NCI-H526 (cell line): ENCODE measurements at places on chromosomes 6 and 20.

- no peak for DNase-seq
Observed at GRCh38 chr20:41453010-41453950, 86.7 kb upstream of the EMILIN3 start.

DNA sequence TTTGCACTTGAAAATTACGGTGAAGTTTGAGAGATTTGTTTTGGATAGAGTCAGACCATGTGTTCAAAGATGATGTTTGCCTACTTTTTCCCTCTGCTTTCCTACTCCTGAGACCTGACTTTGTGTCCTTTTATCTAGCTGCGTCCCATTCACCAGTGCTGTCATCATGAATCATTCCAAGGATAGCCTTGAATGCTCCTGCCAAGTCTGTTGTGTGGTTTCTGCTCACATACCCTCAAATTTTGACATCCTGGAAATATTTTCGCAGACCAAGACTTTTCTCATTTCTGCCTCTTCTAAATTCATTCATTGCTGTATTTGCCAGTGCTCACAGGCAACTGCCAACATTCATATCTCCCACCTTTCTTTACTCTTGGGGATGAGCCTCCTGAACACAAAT is 175.9 kb upstream of the SCGN start:
- no peak for DNase-seq

- DNase-seq = no peak
Observed at GRCh38 chr6:41408982-41409381, 73.6 kb downstream of the NCR2 start.

GRCh38 chr20:24100370-24101011 is 111.9 kb upstream of the GGTLC1 start:
- DNase-seq = peak; percentile 87

DNA sequence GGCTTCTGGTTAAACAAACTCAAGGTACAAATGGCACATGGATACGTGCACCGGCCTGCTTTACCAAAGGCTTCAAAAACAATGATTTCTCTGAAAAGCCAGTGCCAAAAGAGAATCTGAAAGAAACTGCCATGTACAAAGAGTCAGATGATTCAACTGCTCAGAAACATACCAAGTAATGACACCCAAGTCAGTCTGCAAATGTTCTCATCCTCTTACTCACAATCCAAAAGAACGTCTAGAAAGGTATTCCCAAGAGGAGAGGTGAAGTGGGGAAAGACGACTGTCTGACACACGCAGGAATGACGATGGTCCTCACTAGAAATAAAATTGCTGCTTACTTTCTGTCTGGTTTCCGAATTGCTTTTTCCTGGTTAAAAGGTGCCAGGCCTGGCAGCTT is 52.9 kb downstream of the NFATC2 start:
- no peak for DNase-seq

DNA sequence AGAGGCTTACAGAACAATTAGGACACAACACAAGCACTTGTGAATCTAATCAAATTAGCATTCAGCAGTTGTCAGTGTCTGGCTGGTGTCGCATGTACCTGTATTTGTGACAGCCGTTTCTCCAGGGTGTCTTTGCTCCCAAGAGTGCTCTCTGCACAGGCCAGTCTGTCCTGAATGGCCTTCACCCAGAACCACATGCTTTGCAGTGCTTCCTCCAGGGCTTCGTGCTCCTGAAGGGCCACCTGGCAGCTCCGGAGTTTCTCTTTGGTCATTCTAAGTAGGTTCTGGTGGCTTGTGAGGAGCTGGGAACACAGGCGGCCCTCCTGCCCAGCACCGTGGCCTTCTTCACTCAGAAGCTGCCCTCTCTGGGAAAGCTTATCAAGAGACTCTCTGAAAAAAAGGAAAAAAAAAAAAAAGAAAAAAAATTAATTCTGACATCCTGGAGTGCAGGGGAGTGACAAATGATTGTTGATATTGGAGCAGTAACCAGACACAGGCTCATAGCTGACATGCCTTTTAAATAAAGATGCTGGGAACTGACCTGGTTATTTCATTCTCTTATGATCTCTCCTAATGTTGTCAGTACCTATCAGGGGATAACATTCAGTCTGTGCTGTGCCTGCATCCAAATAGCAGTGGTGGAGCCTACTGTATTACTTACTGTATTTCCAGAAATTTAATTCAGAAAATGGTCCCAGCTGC is 245.8 kb downstream of the SYNE1 start:
- DNase-seq = no peak

DNA sequence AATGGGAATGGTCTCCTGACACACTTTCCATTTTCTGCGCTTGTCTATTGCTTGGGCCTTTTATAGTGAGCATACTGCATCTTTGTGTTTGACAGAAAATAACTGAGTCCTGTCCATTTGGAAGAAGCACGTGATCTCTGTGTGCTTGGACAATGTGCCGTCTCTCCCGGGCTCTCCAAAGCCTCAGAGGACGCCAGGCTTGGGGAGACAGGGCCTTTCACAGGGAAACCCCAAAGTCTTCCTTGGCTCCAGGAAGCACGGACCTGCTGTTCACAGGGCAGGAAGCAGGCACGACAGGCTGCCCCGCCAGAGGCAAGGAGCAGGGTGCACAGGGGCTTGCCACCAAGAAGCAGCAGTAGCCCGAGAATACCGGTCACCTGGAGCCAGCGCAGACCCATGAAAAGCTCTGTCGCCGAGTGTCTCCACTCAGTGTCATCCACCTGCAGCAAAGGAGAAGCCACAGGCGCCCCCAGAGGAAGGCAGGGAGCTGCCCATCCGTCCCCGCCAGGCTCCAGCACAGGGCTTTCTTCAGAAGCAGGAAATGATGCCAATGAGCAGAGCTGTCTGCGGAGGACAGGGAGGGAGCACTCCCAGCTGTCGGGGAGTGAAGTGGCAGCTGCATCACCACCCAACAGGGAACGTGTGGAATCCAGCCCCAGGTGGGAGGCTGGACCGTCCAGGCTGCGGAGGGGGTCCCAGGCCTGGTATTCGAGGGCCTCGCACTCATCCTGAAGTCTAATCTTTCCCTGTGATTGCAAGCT is 135.1 kb downstream of the AGPAT4 start:
- DNase-seq = no peak

- DNase-seq = no peak
Observed at GRCh38 chr6:129029778-129030177, 146.8 kb downstream of the LAMA2 start.

- no peak for DNase-seq
Observed at GRCh38 chr20:39295301-39295700, 333.2 kb downstream of the DHX35 start.

DNA sequence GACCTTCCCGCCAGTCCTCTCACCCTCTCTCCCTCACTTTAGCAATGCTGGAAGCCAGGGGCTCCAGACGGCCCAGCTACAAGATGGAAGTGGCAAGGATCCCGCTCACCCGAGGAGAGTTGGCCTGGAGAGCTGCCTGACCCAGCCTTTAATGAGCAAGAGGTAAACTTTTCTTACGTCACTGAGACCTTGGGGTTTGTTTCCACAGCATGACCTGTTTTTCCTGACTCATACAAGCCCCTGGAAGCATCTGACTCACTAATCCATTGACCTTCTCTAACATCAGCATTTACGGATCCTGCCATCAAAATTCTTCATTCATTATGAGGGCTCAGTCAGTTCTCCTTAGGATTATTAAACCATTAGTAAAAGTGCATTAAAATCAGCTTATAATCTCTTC is 120.4 kb downstream of the MYLK4 start:
- no peak for DNase-seq

GRCh38 chr6:167116109-167116837 is 6.6 kb upstream of the CCR6 start:
- no peak for DNase-seq

- no peak for DNase-seq
Observed at GRCh38 chr20:55175081-55175480, 699.7 kb downstream of the DOK5 start.

- no peak for DNase-seq
Observed at GRCh38 chr20:47223896-47224295, 132.6 kb downstream of the ZMYND8 start.

GRCh38 chr20:44693627-44694026 is 21.5 kb upstream of the CCN5 start:
- DNase-seq = no peak

DNA sequence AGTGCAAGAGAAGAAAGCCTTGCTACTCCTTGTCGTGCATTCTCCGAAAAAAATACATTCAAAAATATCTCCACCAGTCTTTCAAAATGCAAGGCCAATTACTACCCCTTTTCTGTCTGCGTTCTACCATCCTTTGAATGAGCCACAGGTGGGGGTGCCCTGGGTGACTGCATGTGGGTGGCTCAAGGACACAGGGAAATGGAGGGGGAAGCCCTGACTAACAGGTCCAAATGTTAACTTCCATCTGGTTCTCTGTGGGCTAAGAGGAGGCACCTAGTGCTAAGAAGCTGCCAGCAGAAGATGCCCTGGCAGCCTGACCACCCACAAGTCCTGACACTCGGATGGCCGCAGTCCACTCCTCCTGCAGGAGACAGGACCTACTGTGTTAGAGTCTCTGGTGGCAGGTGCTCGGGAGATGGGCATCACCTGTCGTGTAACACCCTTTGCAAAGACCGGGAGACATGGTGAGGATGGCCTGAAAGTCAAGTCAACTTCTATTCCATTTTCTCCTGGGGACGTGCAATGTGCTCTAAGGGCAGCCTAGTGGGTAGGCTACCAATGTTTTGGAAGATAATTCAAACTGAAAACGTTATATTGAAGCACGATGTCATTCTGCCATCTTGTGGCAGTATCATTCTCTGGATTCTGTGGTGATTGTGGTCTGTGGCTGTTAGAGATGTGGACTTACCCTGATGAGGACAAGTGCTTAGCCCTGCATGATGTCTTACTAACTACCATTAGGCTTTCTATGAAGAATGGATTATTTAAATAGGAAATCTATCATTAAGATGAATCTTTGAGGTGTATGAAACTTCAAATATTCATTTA is 27.4 kb upstream of the IGF2R start:
- no peak for DNase-seq

GRCh38 chr6:127186889-127187288 is 68.4 kb downstream of the RSPO3 start:
- peak; percentile 31 for DNase-seq

GRCh38 chr6:20827798-20828197 is 293.5 kb downstream of the CDKAL1 start:
- DNase-seq = no peak

DNA sequence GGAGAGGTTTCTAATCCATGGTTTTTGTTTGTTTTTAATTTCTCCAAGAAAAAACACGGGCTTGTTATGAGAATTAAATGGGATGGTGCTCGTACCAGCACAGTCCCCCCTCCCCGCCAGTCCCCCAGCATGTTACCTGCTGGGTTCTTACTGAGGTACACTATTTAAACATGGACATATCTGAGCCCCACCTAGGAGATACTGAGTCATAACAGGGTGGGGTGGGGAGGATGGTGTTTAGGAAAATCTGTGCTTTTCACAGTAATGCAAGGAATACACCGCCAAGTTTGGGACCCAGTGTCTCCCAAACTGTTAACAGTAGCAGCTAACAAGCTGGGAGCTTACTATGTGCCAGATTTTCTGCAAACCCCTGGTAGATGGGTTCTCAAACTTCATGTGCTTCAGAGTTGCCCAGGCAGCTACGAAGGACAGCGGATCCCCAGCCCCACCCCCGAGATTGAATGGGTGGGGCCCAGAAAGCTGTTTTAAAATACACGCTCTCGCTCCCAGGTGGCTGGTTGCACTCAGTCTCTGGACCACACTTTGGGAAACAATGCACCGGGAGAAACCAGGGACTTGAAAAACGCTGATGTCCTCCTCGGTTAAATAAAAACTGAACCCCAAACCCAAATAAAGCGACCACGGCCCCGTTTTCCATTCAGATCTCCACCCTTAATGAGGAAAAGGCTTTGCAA is 995 bp downstream of the ZFP64 start:
- peak; percentile 65 for DNase-seq

- DNase-seq = peak; percentile 65
Observed at GRCh38 chr20:32563311-32564272, 21.5 kb downstream of the NOL4L start.

- DNase-seq = no peak
Observed at GRCh38 chr6:121645100-121645745, 209.8 kb downstream of the GJA1 start.

DNA sequence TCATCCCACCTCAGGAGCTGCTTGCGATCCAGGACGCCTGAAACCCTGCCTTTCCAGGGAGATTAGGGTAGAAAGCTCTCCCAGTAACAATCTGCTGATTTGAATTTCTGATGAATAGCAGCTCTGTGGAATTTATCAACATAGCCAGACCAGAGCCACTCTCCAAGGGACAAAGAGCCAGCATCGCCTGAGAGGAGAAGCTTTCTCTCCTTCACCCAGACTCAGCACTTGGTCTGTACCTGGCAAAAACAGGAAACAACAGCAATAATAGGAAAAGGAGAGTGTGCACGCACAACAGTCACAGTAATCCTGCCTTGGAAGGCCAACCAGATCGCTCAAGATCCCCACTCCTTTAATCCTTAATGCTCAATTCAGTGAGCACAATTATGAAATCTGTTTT is 22.3 kb upstream of the ROS1 start:
- peak; percentile 79 for DNase-seq

DNA sequence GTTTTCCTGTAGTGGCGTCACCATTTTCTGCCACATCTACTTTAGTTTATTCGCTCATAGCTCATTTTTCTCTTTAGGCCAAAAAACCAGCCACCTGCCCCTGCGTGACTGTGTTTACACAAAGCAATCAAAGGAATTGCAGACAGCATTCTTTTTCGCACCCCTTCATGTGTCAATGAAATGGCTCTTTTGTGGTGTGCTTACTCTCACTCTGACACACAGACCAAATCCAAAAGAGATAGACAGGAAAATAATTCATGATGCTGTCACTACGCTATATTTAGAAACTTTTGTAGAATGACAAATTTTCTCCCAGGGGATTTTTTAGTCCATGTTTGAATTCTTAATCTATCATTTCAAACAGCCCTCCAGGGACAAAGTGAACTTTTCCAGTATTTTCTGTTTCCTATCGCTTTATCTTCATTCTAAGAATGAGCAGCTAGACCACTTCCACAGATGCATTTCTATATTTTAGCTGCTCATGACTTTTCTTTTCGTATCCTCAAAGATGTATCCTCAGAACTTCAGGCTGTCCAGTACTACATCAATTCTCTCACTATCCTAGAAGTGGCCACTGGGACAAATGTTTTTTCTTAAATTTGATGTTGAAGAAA is 37.9 kb upstream of the KHDRBS2 start:
- DNase-seq = no peak

GRCh38 chr20:6037082-6037481 is 16.8 kb downstream of the LRRN4 start:
- DNase-seq = no peak

- DNase-seq = peak; percentile 63
Observed at GRCh38 chr6:26205625-26206574, 118.7 kb downstream of the HFE start.

DNA sequence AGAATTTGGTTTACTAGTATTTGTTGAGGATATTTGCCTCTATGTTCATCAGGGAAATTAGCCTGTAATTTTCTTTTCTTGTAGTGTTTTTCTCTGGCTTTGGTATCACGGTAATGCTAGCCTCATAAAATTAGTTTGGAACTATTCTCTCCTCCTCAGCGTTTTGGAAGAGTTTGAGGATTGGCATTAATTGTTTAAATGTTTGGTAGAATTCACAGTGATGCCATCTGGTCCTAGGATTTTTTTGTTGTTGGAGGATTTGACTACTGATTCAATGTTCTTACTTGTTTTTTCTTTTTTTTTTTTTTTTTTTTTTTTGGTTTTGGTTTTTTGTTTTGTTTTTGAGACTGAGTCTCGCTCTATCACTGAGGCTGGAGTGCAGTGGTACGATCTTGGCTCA is 156.2 kb upstream of the BTBD3 start:
- DNase-seq = no peak
